ENCODE measurements at places on chromosomes 1 and 21.

GRCh38 chr21:16900685-16901084 is 612.2 kb upstream of the CXADR start:
- no peak for DNase-seq

- no peak for DNase-seq
These were observed 106.9 kb downstream of the KCNJ15 start for GRCh38 chr21:38363693-38364092.

- DNase-seq = no peak
These were observed 63.6 kb downstream of the MYOM3 start for GRCh38 chr1:24048205-24048869.

DNA sequence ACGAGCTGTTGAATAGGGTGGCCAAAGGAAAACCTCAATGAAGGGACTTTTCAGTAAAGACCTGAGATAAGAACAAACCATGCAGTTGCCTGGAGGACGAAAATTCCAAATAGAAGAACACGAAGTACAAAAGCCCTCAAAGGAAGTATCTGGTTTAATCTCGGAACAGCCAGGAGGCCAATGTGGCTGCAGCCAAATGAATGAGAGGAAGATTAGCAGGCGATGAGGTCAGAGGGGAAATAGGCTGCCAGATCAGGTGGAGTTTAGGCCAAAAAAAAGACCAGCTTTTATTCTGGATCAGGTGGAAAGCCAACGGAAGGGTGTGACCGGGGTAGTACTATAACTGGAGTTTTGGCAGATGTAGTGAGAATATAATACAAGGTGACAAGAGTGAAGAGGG is 43.7 kb downstream of the SRSF11 start:
- no peak for DNase-seq

DNA sequence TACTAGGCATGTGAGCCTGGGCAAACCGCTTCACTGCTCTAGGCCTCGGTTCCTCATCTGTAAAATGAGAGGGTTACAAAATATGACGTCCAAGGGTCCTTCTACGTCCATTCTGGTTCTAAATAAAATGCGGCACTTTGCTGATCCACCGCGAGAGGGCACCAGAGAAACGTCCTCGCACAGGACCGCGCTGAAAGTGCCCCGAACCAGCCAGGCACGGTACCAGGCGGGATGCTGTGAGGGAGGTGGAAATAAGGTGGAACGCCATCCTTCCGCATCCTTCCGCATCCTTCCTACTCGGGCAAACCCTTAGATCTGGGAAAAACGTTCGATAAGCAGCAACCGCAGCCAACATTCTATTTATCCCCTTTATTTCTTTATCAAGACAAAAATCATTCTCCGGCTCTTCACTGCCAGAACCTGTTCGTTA is 60.3 kb upstream of the KRTAP19-8 start:
- peak; percentile 26 for DNase-seq

DNA sequence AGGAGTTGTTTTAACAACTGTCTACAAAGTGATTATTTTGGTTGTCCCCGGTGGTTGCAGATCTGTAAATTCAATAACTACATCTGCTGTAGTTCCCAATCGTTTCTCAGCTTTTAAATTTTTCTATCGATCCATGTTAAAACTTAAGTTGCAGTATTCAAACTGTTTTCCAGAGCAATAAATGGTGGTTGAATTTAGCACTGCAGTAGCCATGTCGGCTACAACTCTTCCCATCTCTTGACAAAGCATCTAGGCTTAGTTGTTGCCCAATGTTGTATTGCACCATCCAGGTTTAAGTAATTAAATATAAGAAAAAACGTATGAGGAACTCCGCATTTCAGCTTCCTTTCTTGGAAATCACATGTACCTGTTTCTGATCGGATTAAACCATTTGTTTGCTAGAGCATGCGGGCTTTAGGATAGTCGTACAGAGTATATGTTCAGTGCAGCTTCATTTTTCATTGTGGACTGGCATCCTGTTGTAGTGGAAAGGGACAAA is 996 bp downstream of the CNIH4 start:
- DNase-seq = no peak

- DNase-seq = no peak
These were observed 123.3 kb downstream of the HMCN1 start for GRCh38 chr1:185857442-185857841.

GRCh38 chr1:158939180-158939579 is 7.8 kb downstream of the PYHIN1 start:
- DNase-seq = no peak

GRCh38 chr1:156033011-156033410 is 12.3 kb upstream of the SSR2 start:
- no peak for DNase-seq

GRCh38 chr1:77594366-77595112 is 87.9 kb downstream of the ZZZ3 start:
- DNase-seq = no peak
